Activated CD4-positive, alpha-beta T cell treated with anti-CD3 and anti-CD28 coated beads, Interleukin-2, amount 50 U/mL, for 48 hours (primary cell): ENCODE measurements at places on chromosomes 2 and 18.

DNA sequence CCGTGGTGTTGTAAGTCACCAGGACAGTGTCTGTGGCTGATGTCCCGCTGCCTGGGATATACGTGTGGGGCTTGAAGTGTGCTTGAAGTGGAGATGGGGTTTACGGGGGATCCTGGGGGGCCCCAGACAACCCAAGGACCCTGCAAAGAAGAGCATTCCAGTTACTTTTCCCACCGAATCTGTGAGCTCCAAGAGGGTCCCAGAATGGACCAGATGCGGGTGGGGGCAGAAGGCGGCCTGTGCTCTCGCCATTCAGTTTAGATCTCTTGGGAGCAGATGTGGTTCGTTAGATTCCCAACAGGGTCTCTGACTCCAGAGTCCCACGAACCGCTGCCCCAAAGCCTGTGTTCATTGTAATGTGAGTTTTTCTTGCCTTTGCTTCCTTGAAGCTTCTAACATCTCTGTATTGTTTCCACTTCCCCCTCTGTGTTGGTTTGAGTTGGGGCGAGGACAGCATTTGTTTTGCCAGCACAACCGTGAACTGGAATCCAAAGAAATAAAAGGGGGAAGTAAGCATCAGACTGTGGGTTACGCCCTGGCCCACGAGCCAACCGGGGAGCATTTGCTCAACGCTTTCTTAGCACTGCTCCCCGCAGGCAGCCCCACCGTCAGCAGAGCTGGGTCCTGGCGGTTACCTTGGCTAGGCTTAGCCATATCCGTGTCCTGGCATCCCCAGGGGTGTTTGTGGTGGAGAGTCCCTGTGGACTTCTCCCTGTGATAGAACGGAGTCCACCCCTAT is 92.1 kb downstream of the SH3BP4 start:
- DNase-seq, result no peak

- no peak for DNase-seq
Observed at GRCh38 chr18:40904295-40904694, 1050.7 kb upstream of the PIK3C3 start.

DNA sequence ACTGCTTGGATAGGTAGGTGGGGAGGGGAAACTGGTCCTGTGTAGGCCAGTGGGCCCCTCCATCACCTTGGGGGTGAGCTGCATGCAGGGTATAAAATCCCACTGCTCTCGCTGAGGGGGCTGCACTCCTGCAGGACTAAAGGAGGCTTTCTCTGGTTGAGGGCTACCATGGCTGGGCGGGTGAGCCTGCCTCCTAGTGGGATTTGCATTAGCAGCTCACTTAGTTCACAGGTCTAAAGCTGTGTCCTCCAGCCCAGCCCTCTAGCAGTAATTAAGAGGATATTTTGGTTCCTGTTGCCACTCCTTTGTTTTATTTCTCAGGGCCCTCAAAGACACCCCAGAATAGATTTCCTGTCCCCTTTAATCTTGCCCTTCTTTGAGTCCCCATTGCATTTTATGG is 24.6 kb downstream of the TMEM127 start:
- DNase-seq, result no peak

DNA sequence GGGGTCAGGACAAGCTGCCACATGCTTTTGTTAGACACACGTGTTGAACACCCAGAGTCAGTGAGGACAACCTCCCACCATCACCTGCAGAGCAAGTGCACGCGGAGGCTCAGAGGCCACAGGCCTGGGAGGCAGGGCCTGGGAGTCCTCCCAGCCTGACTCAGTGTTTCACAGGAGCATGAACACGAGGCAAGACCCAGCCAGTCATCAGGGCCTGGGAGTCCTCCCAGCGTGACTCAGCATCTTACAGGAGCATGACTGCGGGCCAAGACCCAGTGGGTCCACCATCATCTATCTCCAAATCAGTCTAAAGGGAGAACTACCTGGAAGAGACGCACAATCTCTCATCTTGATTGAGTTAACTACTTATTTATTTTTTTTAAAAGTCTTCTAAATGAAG is 112.6 kb upstream of the PXDN start:
- DNase-seq, result no peak

- DNase-seq, result peak; percentile 47
Observed at GRCh38 chr2:169767243-169767888, 31.3 kb upstream of the SSB start.

DNA sequence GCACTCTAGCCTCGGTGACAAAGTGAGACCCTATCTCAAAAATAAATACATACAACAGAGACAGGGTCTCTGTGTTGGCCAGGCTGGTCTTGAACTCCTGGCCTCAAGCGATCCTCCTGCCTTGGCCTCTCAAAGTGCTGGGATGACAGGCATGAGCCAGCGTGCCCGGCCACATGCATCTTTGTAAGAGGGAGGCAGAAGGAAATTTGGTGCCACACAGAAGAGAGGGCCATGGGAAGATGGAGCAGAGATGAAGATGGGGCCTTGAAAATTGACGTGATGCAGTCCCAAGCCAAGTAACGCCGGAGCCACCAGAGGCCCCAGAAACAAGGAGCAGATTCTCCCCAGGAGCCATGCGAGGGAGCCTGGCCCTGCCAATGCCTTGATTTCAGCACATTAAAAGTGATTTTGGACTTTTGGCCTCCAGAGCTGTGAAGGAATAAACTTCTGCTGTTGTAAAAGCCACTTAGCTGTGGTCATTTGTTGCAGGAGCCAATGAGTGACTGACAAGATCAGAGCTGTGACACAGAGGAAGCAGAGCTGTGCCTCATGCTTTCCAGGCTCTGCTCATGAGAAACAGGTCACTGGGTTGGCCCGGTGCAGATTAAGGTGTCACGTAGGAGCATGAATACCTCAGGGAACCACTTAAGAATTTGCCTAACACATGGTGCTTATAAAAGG is 2.7 kb upstream of the SLC66A2 start:
- DNase-seq, result peak; percentile 23

DNA sequence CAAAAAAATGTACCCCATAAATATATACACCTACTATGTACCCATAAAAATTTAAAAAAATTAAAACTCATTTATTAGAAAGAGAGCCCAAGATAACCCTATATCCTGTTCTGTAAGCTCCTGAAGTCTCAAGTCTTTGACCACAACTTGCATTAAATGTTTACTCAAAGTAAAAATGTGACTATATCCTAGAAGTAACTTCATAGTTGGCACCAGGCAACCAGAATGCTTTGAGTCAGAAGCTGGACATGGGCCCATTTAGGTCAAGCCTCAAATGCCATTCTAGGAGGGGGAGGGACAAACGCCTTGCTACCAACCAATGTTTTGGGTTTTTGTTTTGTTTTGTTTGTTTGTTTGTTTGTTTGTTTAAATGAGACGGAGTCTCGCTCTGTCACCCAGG is 9.3 kb upstream of the TBC1D8 start:
- DNase-seq, result no peak

DNA sequence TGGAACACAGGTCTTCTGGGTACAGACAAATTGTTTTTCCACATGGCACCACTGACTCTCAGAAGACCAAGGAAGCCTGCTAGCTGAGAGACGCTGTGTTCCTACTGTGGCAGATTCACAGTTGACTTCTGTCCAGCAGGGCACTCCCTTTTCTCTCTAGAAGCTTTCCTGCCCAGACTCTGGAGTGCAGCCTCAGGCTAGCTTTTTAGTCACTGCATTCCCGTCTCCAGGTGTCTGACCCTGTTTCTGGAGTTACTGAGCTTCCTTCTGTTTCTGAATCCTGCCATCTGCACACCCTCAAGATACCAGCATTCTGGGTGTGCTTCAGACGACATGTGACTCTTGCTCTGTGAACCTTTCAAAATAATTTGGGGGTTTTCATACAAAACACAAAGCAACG is 125.1 kb downstream of the TMEM200C start:
- no peak for DNase-seq

DNA sequence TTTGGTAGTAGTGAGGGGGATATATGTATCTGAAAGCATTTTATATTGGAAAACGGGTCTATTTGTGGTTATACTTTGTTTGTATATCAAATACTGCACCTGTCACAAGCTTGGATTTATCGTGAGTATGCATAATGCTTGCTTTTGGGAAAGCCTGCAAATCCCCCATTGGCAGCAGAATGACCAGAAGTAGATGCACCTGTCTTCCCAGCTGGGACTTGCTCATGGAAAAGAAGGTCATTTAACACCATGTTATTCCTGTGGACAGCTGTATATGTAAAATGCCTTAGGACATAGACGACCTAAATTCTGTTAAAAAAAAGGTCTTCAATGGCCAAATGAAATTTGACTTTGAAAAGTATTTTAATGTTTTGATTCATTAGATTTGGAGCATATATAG is 599.4 kb downstream of the XIRP2 start:
- DNase-seq, result no peak

DNA sequence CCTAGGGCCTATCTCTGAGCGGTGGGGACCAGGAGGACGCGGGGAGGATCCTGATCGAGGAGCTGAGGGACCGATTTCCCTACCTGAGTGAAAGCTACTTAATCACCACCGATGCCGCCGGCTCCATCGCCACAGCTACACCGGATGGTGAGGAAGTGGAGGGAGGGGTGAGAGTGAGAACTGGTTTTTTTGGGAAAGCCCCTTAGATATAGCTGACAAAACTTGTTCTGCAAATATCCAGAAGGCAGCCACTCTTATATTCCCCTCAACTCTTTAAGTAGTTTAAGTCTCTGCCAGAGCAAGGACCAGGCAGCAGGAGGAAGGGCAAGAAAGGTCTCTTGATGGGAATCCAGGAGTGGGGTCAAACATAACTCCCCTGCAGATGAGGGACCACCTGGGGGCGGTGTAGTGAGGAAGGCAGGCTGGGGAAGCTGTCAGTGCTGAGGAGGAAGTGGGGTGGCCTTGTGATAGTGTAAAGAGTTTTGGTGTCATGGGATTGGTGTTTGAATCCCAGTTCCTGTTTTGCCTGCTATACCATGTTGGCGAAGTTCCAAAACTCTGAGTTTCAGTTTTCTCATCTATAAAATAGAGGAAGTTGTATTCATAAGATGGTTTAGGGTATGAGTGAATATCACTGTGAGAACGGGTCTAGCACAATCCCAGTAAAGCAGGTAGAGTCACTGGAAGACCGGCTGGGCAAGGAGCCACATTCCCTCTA is 3.4 kb downstream of the NAGK start:
- peak; percentile 58 for DNase-seq

- no peak for DNase-seq
Observed at GRCh38 chr2:16172324-16173175, 232.2 kb downstream of the MYCN start.

- no peak for DNase-seq
Observed at GRCh38 chr2:47056868-47057686, 98.0 kb downstream of the STPG4 start.

DNA sequence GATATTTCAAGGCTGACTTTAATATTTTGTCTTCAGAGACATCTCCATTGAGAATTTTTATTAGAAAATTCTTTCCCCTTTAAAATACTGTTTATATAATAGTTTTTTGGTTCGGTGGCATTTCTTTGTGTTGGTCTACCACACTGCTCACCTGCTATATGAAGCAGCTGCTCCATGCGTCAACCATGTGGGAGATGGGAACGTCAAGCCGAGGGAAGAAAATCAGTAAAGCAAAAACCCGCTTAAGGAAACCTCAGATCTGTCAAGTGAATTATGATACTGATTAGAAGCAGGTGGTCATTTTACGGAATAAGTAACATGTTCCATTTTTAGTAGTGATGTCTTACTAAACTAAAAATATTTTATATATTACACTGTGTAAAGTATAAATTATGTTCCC is 5.6 kb upstream of the TMEM17 start:
- DNase-seq, result no peak

DNA sequence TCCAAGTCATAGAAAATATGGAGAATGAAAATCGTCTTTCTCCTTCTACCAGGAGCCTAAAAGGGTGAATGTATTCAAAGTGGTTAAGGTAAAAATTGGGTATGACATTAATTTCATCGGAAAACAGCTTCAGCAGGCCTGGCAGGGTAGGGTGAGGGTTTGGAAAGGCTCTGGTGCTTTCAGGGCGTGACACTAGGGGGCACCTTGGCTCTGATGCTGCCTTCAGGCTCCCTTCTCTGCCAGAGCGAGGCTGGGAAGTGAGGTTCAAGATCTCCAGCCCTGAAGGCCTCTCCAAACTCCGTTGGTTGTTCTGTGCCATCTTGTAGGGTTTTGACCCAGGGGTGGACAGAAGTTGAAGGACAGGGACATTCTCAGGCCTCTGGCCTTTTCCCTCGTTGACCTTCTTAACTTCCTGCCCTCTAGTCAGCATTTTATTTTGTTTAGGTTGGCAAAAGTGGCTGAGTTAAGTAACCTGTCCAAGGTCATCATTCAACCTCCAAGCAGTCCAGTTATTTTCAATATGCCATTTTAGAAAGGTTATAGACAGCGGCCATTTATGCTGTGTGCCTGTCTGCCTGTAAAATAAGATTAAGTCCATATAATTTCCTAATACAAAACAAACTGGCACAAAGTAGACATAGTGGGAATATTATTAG is 40.3 kb downstream of the EML6 start:
- peak; percentile 35 for DNase-seq

- DNase-seq, result no peak
Observed at GRCh38 chr2:130259594-130259993, 61.4 kb upstream of the TUBA3E start.

- no peak for DNase-seq
Observed at GRCh38 chr2:38515155-38516074, 87.3 kb downstream of the HNRNPLL start.

DNA sequence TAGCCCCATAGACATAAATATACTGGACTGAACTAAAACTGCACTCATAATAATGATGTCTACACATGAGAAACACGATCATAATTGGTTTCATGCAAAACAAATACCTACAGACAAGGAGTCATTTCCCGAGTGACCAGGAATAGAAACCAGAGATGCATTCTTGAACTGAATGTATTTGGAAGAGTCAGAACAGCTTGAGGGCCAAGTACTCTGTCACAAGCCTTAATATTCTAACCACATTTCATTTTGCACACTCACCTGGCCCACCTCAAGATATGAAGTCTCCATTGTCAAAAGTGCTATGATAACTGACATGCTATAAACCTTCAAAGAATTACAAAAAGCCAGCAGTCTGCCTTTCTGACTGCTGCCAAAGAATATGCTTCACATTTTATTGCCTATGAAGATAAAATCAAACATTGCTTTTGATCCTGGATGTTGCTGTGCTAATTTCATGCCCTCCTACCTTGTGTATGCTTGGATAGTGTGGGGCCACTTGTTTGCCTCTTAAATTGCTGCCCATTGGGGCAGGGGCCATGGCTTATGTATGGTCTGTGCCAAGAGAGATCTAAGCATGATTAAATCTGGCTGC is 18.9 kb upstream of the ASAP2 start:
- no peak for DNase-seq

- no peak for DNase-seq
Observed at GRCh38 chr2:96702098-96702785, 37.6 kb downstream of the LMAN2L start.

- no peak for DNase-seq
Observed at GRCh38 chr2:240259201-240259923, 118.9 kb upstream of the OTOS start.

DNA sequence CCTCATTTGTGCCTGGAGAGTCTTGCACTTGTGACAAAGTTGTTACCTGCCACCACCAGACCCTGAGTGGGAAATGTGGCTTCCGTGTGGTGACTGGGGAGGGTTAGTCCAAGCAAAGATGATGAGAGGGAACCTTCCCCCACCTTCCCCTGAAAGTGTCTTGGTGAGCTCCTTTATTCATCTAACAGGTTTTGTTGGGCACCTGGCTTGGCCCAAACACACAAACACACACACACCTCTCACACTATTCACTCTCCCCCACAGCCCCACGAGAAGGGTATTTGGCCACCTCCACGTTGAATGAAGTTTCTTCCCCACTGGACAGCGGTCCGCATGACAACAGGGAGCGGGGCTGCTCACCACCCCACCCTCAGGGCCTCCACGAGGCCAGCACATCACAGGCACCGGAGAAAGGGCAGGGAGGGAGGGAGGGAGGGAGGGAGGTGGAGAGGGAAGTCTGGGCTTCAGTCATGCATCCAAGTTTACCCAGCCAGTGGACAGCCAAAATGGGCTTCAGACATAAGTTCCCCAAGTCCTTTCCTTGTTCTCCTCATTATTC is 1.4 kb downstream of the CIB4 start:
- DNase-seq, result no peak
